ENCODE measurements at places on chromosomes 11 and 22.

GRCh38 chr11:98056945-98057344, 963.8 kb upstream of the CNTN5 start:
- DNase-seq, result no peak

DNA sequence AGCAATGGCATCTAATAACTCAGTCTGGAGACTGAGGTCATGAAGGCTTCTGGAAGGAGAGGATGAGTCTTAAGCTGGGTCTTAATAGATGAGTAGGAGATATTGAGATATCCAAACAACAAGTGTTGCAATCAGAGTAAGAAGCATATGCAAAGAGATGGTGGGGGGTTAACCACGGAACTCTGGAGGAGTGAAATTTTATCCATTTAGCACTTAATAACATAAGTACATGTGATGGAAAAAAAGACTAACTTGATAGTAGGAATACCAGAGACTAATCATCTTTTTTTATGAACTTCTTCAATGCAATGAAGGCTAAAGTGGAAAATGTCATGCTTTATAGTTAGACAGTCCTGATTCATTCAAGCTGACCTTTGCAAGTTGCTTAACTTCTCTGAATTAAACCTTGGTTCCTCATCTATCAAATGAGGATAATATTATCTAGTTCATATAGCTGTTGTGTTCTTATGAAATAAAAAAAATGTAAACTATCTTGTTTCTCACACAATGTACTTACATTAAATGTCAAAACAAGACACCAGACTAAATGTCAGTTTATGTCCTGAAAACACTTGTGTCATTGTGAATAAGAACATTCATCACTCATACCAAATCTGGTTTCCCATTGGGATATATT, 403.1 kb upstream of the CCDC90B start:
- DNase-seq, result no peak

- peak; percentile 22 for DNase-seq
These were observed 1.8 kb downstream of the TMEM86A start for GRCh38 chr11:18700375-18700774.

DNA sequence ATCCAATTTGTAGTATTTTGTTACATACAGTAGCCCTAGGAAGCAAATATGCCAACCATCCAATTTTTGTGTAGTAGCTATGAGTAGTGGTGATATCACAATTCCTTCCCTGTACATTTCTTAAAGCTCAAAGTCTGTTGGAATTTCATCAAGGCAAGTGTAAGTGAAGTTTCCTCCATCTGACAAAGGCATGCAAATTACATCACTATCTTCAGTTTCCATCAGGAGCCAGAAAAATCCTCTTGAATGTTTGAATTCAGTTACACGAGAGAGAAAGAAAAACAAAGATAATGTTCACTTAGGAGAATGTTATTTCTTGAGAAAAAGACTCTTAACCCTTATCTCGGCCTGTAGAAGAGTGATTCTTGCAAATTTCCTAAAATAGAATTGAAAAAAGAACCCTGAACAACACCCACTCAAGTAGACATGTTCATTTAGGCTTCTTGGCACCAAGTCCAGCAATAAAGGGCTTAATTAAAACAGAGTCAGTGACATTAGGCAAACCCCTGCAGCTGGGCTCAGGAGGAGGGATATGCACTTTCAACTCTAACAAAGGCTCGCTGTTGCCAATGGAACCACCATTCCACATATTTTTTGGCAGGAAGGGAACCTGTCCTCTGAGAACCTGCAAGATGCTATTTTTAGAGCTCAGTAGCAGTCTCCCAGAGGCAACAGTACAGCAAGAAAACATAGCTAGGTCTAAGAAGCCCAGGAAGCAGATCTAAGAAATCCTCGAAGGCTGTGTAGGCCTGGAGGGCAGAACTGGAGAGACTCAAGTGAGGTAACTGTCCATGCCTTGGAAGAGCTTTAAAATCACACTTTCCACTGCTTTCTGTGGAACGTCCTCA, 144.6 kb downstream of the CCDC81 start:
- no peak for DNase-seq

DNA sequence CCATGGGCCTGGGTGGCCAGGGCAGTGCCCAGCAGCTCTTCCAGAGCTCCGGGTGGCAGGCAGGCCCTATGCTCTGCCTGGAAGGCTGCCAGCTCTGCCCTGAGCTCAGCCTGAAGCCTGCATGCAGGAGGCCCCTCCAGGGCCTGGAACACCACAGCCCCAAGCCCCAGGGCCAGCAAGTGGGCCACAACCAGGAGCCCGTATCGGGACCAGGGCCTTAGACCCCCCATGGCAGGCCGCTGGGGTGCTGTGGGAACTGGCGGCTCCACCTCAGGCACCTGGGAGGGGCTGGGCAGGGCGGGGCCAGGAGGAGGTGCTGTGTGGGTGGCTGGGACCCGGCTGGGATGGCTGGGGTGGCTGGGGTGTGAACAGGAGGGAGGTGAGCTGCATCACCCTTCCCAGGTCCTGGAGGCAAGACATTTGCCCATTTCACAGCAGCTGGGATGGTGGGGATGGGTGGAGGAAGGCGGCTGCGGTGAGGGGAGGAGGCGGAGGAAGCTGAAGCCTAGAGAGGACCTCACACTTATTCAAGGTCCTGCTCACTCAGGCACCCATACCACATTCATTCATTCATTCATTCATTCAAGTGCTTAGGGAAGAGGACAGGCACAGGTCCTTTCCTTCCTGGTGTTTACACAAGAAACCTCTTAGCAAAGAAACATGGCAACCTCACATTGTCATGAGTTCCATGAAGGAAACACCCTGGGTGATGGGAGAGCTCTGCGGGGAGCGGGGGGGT, at the start of gene KCNK7:
TSS of gene KCNK7 (minus strand) at position 258 of the 739 bp plus-strand sequence. CDS start at position 230, 28 bp downstream.
- DNase-seq, result no peak

DNA sequence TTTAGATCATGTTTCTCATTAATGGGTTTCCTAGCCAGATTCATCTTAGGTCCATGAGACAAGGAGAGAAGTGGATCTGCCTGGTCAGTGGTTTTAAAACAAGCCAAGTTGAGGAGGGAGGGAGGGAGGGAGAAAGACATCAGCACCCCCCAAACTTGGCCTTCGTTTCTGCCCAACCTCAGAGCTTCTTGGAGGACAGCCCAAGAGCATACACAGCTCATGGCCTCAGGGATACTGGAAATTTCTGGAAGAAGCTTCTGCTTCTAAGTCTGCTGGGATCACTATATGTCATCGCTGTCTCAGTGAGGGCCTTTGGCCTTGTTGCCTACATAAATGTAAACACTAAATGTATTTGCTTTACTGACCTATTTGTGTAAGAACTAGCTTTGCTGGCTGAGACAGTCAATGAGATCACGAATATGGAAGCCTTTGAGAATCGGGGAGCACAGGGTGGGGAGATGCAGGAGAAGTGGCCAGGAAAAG, 375.1 kb downstream of the BUD13 start:
- DNase-seq, result no peak

GRCh38 chr11:63762654-63763495, 5.7 kb downstream of the ZFTA start:
- DNase-seq, result peak; percentile 81

DNA sequence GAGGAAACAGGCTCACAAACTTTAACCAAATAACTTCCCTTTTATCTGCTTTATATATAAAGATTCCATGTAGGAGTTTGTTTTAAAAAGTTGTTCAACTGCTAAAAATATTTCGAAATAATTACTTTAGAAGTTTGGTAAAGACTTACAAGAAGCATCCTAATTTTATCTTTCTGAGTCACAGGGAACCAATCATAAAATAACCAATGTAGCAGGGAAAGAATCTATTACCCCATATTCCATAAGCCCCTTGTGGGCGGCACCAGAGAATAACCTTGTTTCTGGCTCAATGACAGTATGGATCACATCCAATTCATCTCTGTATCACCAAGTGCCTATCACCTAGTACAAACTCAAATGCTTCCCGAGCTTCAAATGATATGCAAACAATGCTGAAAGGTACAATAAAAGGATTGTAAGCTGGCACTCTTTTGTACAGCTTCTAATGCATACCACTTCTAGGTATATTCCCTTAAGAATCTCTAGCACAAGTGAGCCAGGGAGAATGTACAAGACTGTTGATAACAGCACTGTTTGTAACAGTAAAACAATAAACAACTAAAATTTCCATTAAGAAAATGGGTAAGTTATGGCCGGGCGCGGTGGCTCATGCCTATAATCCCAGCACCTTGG, 158.4 kb downstream of the ATG16L2 start:
- DNase-seq, result no peak

DNA sequence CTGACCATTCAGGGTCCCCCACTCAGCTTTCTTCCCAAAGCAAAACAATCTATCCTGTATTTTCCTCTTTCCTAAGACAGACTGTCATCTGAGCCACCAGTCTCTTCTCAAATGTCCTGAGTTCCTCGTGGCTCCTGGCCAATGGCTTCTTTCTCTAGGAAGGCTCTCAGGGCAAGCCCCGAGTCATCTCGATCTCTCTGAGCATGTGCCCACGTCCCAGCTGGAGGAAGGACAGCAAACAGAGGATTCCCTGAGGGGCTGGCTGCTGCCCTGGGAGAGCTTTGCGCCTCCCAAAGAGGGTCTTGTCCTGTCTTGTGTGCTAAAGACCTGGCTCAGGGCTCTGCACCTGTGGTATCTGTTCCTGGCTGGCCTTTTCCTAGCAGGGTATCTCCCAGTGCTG, 8.3 kb downstream of the SLC37A2 start:
- DNase-seq, result no peak

- no peak for DNase-seq
These were observed 443.3 kb downstream of the BUD13 start for GRCh38 chr11:116329354-116330090.

- no peak for DNase-seq
These were observed 16.5 kb downstream of the SNAP29 start for GRCh38 chr22:20875296-20875695.
